ENCODE measurements at places on chromosomes 13 and 19.

- no peak for DNase-seq
Observed at GRCh38 chr13:39982745-39983144, 327.3 kb downstream of the COG6 start.

DNA sequence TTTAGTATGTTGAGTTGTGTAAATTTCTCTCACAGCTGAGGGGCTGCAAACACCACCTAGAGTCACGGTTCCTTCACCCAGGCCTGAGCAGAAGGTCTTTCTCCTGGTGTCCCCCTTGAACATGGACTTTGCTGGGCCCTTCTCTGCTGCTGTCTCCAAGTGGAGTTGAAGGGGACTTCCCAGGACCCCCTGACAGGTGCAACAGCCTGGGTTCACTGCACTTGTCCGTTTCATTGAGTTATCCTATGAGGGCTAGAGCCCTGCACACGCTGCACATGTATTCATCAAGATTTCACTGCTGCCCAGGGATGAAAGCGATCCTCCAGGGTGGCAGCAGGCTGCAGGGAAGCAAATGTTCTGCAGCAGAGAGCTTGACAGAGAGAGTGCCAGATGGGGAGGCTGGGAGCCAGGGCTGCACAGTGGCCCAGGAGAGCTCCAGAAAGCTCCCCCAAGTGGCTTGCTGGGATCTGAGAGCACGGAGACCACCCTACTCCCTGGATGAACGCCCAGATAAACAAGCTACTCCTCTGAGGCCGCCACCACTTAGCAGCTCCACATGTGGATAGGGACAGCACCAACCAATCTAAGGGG lies 10.3 kb downstream of the TMEM272 start:
- DNase-seq: no peak

DNA sequence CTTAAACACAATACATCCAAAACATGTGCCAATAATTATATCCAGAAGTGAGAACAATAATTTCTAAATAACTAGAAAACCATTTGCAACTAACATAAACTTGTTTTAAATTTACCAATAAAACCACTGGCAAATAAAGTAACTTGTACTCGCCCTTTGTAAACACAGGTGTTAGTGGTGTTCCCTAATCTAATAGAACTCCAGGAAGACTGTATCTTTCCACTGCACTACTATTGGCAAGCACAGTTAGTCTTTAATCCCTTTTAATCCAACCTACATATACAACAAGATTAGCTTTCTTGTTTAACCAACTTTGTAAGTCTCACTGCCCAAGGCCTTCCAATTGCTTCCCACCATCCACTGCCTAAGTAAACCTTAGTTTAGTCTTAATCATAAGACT lies 79.5 kb downstream of the PCDH9 start:
- no peak for DNase-seq

GRCh38 chr13:24709186-24709913 lies 29.1 kb downstream of the ATP12A start:
- DNase-seq: no peak

DNA sequence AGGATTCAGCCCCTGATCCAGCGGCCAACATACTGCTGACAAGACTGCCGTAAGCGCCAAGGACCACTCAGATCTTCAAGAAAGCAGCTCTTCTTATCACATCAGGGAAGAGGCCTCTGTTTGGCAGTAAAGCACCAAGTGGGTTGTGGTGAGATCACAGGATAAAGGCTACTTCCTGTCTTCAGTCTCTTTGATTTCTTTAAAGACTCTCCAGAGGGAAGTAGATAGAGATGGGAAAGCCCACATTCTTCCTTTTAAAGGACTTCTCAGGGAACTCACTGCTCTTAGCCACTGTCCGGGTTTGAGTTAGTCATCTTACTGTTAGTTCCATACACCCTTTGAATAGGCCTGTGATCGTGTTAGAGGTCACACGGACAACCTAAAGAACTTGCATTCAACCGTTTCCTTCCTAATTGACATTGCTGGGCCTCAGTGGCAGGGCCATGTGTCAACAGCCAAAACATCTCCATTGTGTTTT lies 47.2 kb upstream of the POMP start:
- peak; percentile 56 for DNase-seq

DNA sequence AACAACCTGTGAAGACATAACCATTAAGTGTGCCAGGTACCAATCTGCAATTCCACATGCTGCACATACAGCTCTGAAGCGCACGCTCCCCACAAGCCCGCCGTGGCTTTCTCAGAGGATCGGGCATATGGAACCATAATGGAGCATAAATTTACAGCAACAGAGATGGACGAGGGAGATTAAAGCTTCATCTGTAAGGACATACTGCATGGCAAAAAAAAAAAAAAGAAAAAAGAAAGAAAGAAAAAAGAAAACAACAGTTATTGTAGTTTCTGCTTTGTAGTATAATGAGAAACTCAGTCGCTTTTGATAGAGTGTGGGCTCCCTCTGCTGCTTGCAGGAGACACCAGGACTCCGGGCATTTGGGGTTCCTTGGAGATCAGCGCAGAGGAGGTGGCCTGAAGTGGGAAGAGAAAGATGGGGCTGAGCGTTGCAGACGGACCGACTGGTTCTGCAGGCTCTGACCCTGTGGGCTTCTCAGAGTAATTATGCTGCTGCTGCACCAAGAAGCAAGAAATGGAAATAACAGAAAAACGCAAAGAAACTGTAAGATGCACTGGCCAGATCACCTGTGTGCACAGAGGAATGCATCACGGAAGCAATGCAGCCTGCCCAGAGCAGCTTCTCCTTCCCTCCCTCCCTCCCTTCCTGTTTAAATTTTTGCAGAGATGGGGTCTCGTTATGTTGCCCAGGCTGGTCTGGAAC lies 10.8 kb upstream of the PDCD5 start:
- DNase-seq: peak; percentile 17

GRCh38 chr13:40384976-40385857 lies 281.2 kb downstream of the FOXO1 start:
- no peak for DNase-seq

- DNase-seq: peak; percentile 71
Observed at GRCh38 chr13:114148521-114148855, 16.1 kb upstream of the RASA3 start.

Data from GF-D8 (cell line).